H7 (cell line): ENCODE measurements at places on chromosomes 12 and 14. TPM values are rescaled to one million over a fixed set of nuclear protein-coding genes. Genes with fewer than 3 reads are reported as not detected.

PUS7L gene
- 11.9 and 22.3 TPM in 2 replicates for total RNA-seq

IPO4 gene
- total RNA-seq, result 139 and 149 TPM in 2 replicates

ANO2 gene
- 0.76 and 2.1 TPM in 2 replicates for total RNA-seq

EFS gene
- total RNA-seq, result 23.1 and 24.0 TPM in 2 replicates

ATG14 gene
- 9.6 and 11.7 TPM in 2 replicates for total RNA-seq

SLC10A1 gene
- not detected in 2 replicates for total RNA-seq

POMT2 gene
- total RNA-seq, result 17.7 and 18.5 TPM in 2 replicates

CCDC196 gene
- total RNA-seq, result not detected in 2 replicates

LRFN5 gene
- 5.4 and 7.5 TPM in 2 replicates for total RNA-seq

CD27 gene
- not detected in 2 replicates for total RNA-seq

POTEG gene
- total RNA-seq, result not detected in 2 replicates

PPM1A gene
- total RNA-seq, result 16.9 and 21.6 TPM in 2 replicates

TAS2R43 gene
- total RNA-seq, result 0.33 TPM in 1 of 2 replicates, not detected in the other

LMNTD1 gene
- 2.8 TPM in 1 of 2 replicates, not detected in the other for total RNA-seq

CHMP4A gene
- 17.6 and 20.8 TPM in 2 replicates for total RNA-seq

MAP1LC3B2 gene
- 2.8 TPM in 1 of 2 replicates, not detected in the other for total RNA-seq

RDH16 gene
- total RNA-seq, result 0.63 and 0.66 TPM in 2 replicates

SLC6A13 gene
- not detected in 2 replicates for total RNA-seq

IL26 gene
- total RNA-seq, result not detected in 2 replicates

LIN7A gene
- total RNA-seq, result 7.6 and 11.9 TPM in 2 replicates

TSPAN9 gene
- 20.5 and 22.4 TPM in 2 replicates for total RNA-seq

FGD4 gene
- 24.0 and 36.5 TPM in 2 replicates for total RNA-seq

BIN2 gene
- 0.14 TPM in 1 of 2 replicates, not detected in the other for total RNA-seq

PRB2 gene
- not detected in 2 replicates for total RNA-seq

HOTAIR gene
- total RNA-seq, result not detected in 2 replicates

STAB2 gene
- total RNA-seq, result not detected in 2 replicates

LGR5 gene
- 0.78 and 2.9 TPM in 2 replicates for total RNA-seq

GAS2L3 gene
- 16.1 and 20.5 TPM in 2 replicates for total RNA-seq

P3H3 gene
- total RNA-seq, result 38.0 and 46.9 TPM in 2 replicates

ENDOU gene
- not detected in 2 replicates for total RNA-seq

TEP1 gene
- 10.5 and 12.6 TPM in 2 replicates for total RNA-seq

ESRRB gene
- total RNA-seq, result 1.4 and 1.9 TPM in 2 replicates

PLEKHG7 gene
- total RNA-seq, result not detected in 2 replicates

CARMIL3 gene
- total RNA-seq, result 2.3 and 6.5 TPM in 2 replicates

LHX5 gene
- 0.07 and 0.85 TPM in 2 replicates for total RNA-seq

PMEL gene
- 28.4 and 38.1 TPM in 2 replicates for total RNA-seq

A2ML1 gene
- total RNA-seq, result 3.9 and 6.1 TPM in 2 replicates

DCP1B gene
- total RNA-seq, result 18.5 and 19.8 TPM in 2 replicates

LRRK2 gene
- total RNA-seq, result 0.14 and 0.26 TPM in 2 replicates

SOAT2 gene
- total RNA-seq, result not detected in 2 replicates

SERPINA12 gene
- not detected in 2 replicates for total RNA-seq

SIX4 gene
- 24.7 and 25.8 TPM in 2 replicates for total RNA-seq

RFX4 gene
- total RNA-seq, result 0.83 and 1.1 TPM in 2 replicates

KLRG1 gene
- total RNA-seq, result 3.2 and 3.8 TPM in 2 replicates
